ENCODE measurements at places on chromosomes 6 and 20. TPM values are rescaled to one million over a fixed set of nuclear protein-coding genes. Genes with fewer than 3 reads are reported as not detected.

- no peak for DNase-seq
Measured at GRCh38 chr20:37777012-37777950, 83.5 kb downstream of the CTNNBL1 start.

PRDM1 gene
- 1.4 TPM for total RNA-seq

DNA sequence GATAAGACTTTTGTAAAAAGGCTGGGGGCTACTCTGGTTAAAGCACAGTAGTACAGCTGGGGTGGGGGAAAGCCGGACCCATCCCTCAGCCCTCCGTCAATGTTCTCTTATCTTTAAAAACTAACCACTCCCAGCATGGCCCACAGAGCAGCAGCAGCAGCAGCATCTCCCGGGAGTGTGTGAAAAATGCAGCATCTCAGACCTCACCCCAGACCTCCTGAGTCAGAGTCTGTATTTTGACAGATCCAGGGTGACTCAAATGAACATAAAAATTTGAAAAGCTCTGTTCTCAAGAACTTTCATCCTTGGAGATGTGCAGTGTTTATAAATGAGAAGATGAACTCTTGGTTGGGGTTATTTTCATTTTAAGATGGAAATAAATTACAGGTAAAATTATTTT lies 277.7 kb upstream of the ECI2 start:
- DNase-seq, result no peak

MATN4 gene
- total RNA-seq, result not detected

DNA sequence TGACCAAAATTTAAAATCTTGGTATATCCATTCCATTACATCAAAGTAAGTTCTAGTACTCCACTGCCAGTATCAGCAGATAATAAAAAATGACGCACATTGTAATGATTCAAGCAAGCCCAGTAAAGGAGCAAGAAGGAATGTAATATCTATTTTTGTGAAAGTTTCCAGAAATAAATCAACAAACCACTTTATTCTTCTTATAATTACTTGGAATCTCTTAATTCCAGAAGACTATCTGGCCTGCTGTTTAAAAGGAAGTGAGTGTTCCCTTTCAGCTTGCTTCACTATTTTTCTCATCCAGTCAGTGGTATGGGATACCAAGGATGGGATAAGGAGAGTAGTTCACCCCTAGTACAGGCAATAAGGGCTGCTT lies 42.2 kb upstream of the DSE start:
- DNase-seq, result no peak

- no peak for DNase-seq
Measured at GRCh38 chr6:141726248-141726647, 406.5 kb upstream of the GJE1 start.

DNA sequence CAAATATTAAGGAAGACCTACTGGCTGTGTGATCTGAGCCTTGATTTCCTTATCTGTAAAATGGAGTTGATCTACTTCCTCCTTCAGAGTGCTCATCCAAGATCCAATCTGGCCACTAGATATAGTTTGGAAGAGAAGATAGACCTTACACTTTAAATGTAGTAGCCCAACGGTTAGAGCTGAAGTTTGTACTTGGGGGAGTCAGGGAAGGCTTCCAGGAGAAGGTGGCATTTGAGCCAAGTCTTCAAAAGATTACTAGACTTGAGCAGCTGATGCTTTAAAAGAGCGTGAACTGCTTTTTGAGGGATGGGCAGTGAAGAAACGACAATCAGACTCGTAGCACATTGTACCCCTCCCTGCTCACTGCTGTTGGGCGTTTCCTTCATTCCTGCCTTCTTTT lies 3.6 kb downstream of the LBP start:
- DNase-seq, result no peak

DNA sequence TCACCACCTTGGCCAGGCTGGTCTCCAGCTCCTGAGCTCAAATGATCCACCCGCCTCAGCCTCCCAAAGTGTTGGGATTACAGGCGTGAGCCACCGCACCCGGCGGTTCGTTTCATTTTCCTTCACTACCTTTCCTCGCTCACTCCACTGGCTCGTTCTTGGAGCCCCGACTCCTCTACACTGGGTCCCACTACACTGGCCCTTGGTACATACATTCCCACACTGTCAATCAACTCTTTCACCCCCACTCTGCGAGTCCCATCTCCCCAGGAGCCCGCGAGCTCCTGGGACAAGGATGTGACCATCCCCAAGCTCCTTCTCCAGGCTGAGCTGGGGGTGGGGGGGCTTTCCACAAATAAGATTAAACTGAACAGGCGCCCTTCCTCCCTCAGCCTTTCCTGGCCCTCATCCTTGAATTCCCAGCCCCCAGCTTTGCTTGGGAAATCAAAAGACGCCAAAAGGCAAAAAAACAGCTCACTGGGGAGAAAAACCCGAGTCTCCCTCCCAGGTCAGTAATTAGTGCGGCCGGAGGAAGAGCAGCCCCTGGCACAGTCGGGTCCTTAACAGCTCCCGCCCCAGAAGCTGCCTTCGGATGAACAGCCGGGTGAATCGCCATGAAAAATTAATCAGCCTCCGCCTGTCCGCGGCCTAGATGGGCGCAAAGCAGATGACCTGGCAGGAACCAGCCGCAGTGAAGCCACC lies 42.8 kb upstream of the LY86 start:
- DNase-seq, result no peak
